ENCODE measurements at places on chromosomes 11 and 22. TPM values are rescaled to one million over a fixed set of nuclear protein-coding genes. Genes with fewer than 3 reads are reported as not detected.

Gene TRIM49B
- total RNA-seq, result not detected

Gene OR52E4
- total RNA-seq, result not detected

Gene DDI1
- not detected for total RNA-seq

Gene SLC25A18
- 0.85 TPM for total RNA-seq

Gene CCND1
- 172 TPM for total RNA-seq

Gene DRD4
- total RNA-seq, result 0.34 TPM

Gene LRRC32
- 0.22 TPM for total RNA-seq

Gene MRGPRX3
- total RNA-seq, result not detected

Gene OSBPL5
- 9.8 TPM for total RNA-seq

Measured in A549 treated with AZD2906 at 1 μM for 4 hours (cell line).